ENCODE measurements at places on chromosomes 16 and 17.

DNA sequence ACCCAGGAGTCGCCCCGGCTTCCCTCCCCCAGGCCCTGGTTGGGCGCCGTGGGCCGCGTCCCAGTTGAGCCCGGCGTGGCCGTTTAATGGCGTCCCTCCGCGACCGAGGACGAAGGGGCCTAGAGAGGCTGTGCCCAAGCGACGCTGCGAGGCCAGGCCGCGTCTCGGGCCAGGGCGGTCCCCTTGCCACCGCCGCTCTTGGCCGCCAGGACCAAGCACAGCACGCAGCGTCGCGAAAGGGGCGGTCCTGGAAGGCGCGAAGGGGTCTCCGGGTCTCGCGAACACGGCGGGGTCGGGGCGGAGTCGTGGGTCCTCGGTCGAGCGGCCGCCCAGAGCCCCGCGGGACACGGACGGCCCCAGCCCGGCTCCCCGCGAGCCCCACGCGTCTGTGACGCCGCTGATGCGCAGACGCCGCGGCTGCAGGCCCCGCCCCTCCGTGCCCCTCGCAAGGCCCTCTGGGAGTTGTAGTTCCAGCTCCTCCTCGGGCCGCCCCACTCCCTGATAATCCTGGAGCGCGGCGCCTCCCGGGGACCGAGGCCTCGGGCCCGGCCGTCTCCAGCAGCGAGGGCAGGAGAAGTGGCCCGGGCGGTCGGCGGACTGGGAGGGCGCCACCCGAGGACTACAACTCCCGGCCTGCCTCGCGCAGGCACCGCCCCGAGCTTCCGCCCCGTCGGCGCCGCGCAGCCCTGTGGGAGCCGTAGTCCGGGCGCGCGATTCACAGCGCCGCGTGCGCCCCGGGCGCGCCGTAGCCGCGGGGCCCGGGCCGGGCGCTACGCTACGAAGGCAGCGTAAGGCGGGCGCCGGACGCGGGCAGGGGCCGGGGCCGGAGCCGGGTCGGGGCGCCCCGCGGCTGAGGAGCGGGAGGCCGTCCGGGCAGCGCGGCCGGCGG, at the start of gene CAPN15:
TSS of gene CAPN15 (plus strand) at position 698 of the 889 bp plus-strand sequence. CDS start 19,127 bp downstream, outside the sequence.
- DNase-seq = peak; percentile 91
- H3K27ac ChIP-seq = peak within 1 kb of the TSS; percentile 92
- H3K4me3 ChIP-seq = peak within 1 kb of the TSS; percentile 65

DNA sequence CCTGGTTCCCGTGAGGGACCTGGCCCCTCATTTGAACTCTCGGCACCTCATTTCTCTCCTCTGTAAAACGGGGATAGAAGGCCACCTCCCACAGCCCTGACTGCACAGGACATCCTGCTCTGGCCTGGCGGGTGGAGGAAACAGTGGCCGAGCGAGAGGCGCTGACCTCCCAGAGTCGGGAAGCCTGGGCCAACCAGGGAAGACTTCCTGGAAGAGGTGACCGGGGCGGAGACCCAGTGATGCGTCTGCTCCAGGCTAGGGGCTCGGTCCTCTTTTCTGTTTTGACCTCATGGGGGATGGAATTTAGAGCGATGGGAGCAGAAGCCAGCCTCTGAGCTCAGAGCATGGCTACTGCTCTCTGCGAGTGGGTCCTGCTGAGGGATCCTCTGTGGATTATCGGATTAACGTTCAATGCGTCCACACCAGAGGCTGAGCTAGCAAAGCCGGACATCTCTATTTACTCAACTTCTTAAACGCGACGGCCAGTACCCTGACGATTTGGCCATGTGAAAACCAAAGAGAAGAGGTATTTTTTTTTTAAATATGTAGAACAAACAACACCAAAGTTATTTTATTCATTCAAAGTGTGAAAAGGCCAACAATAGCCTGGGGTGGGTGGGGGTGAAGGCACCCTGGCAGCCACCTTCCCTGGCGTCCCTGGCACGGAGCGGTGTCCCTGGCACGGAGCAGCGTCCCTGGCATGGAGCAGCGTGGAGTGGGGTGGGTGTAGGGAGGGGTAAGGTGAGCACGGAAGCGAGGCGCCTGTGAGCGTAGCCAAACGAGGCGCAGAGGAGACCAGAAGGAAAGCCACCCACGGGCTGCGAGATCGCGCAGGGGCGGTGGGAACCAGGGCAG, 9.2 kb upstream of the MSLN start:
- no peaks in the 10 kb centered on the region for H3K4me1 ChIP-seq
- peaks cover 54% of the 10 kb centered on the region for H3K27me3 ChIP-seq
- H3K27ac ChIP-seq = no peak overlapping the region
- no peak overlapping the region for H3K4me3 ChIP-seq

GRCh38 chr17:40604327-40605080, 39.2 kb upstream of the CCR7 start:
- no peak overlapping the region for H3K27ac ChIP-seq
- H3K27me3 ChIP-seq = no peaks in the 10 kb centered on the region
- no peaks in the 10 kb centered on the region for H3K4me1 ChIP-seq

DNA sequence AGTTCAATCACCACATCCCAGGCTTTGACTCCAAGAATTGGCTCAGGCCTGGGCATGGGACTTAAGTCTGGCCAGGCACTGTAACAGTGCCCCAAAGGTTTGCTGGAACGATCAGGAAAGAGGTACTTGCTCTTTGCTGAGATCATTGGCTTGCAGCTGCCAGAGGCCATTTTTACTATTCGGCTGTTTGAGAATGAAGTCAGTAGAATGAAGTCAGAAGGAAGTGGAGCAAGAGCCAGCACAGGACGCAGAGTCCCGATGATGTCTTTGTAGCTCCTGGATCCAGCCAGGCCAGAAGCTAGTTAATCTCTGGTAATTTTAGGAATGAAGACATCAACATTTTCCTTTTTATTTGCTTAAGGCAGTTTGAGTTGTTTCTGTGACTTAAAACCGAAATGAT, 195.5 kb downstream of the RAB11FIP4 start:
- no peaks in the 10 kb centered on the region for H3K27me3 ChIP-seq
- H3K36me3 ChIP-seq = no peaks in the 10 kb centered on the region
- no peak overlapping the region for H3K4me3 ChIP-seq
- no peak for DNase-seq
- no peak overlapping the region for H3K27ac ChIP-seq

GRCh38 chr16:88534638-88535190, 35.5 kb upstream of the ZC3H18 start:
- no peak overlapping the region for H3K4me3 ChIP-seq
- H3K27me3 ChIP-seq = peaks cover 10% of the 10 kb centered on the region
- no peaks in the 10 kb centered on the region for H3K36me3 ChIP-seq
- DNase-seq = no peak
- H3K27ac ChIP-seq = no peak overlapping the region

DNA sequence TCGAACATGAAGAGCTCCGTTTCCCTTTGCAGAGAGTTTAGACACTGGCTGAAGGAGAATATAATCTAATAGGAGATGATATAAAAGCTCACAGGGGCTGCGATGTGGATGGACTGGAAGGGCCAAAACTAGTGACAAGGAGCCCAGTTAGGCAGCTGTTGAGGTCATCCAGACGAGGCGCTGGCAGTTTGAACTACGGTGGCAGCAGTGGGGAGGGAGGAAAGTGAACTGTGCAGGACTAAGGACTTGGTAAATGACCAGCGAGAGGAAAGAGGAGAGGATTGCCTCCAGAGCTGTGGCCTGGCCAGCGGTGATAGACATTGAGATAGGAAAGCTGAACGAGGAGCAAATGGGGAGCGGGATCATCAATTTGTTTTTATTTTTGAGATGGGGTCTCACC, 14.6 kb upstream of the YWHAE start:
- H3K4me3 ChIP-seq = no peak overlapping the region
- no peak overlapping the region for H3K27ac ChIP-seq
- H3K27me3 ChIP-seq = no peaks in the 10 kb centered on the region
- DNase-seq = no peak
- H3K36me3 ChIP-seq = peaks cover 17% of the 10 kb centered on the region

GRCh38 chr17:4090898-4091297, 51.9 kb downstream of the ZZEF1 start:
- H3K27me3 ChIP-seq = no peaks in the 10 kb centered on the region
- no peaks in the 10 kb centered on the region for H3K4me1 ChIP-seq
- peaks cover 83% of the 10 kb centered on the region for H3K36me3 ChIP-seq
- no peak for DNase-seq
- H3K27ac ChIP-seq = no peak overlapping the region

- H3K36me3 ChIP-seq = peaks cover 85% of the 10 kb centered on the region
- H3K27ac ChIP-seq = no peak overlapping the region
- no peaks in the 10 kb centered on the region for H3K27me3 ChIP-seq
- DNase-seq = no peak
- H3K4me1 ChIP-seq = peaks cover 19% of the 10 kb centered on the region
Observed at GRCh38 chr17:57999496-58000017, 7.5 kb downstream of the SRSF1 start.

Measured in SJSA1 (cell line).